Osteoblast (primary cell): ENCODE measurements at places on chromosomes 5 and 9. TPM values are rescaled to one million over a fixed set of nuclear protein-coding genes. Genes with fewer than 3 reads are reported as not detected.

DNA sequence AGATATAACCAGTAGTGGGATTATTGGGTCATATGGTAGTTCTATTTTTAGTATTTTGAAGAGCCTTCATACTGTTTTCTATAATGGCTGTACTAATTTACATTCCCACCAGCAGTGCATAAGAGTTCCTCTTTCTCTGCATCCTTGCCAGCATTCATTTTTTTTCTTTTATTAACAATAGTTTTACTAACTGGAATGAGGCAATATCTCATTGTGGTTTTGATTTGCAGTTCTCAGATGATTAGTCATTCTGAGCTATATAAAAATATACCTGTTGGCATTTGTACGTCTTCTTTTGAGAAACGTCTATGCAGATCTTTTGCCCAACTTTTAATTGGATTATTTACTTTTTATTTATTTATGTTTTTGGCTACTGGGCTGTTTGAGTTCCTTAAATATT lies 1579.3 kb upstream of the CDH6 start:
- DNase-seq = no peak

GRCh38 chr9:102768002-102768401 lies 227.1 kb upstream of the CYLC2 start:
- DNase-seq = no peak

DNA sequence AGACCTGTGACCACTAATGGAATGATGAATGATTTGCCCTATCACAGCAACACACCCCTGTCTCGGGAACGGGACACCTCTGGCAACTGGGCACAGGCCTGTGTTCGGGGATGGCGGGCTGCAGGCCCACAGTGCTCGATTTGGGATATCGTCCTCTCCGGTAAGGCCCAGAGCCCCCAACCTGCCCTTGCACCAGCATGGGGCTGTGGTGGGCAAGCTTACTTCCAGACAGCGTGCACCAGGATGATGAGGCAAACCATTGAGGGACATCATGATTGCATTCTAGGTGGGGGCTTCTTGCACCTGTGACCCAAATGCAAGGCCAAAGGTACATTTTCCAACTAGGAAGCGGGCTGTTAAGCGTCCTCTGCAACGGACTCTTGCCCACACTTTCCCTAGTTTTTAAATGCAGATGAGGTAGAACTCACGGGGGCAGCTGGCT lies 275.4 kb downstream of the FSTL4 start:
- no peak for DNase-seq

- no peak for DNase-seq
These were observed 132.6 kb downstream of the NSG2 start for GRCh38 chr5:174177976-174178605.

GRCh38 chr5:30112867-30113266 lies 1080.6 kb upstream of the CDH6 start:
- DNase-seq = no peak

GRCh38 chr5:171409164-171410136 lies 10.0 kb upstream of the FGF18 start:
- no peak for DNase-seq

GRCh38 chr5:133409210-133409674 lies 203.1 kb downstream of the FSTL4 start:
- no peak for DNase-seq

- no peak for DNase-seq
These were observed 227.4 kb downstream of the FSTL4 start for GRCh38 chr5:133384903-133385302.

GRCh38 chr9:109733690-109734089 lies 46.3 kb upstream of the PALM2AKAP2 start:
- DNase-seq = no peak

The SIT1 gene
- 0.36 TPM in 1 of 2 replicates, not detected in the other for total RNA-seq

The SLC46A2 gene
- under 0.01 TPM in 1 of 2 replicates, not detected in the other for total RNA-seq

The NXNL2 gene
- 3.3 and 7.4 TPM in 2 replicates for total RNA-seq
